GM19239 (cell line): ENCODE measurements at places on chromosomes 1 and 21.
A peak's percentile ranks its signal among the peaks of the same experiment; 100 is the strongest.

DNA sequence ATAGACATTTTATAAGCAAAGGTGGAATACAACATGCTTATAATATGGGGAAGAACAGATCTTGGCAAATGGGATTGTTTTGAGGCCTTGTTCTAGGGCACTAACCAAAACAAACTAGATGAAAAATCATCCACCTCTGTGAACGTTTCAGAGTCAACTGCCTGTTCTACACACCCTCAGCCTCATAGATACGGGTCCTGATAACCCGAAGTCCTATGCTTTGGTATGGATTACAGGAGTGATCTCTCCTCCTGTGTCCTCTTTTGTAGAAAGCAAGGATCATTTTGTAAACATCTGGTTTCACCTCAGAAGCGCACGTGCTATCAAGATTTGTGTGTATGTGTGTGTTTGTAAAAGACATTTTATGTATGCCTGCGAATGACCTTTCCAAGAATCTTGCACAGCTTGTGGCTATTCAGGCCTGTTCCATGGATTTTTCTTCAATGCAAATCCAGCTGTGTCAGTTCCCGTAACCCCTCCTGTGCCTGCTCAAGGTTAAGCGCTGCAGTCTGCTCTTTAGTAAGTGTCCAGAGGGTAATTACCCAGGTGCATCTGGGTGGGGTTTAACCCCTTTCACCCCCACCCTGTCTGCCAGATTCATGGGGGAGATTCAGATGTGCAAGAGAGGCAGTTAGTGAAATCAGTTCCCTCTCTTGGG is 132.4 kb downstream of the ROR1 start:
- DNase-seq = no peak

DNA sequence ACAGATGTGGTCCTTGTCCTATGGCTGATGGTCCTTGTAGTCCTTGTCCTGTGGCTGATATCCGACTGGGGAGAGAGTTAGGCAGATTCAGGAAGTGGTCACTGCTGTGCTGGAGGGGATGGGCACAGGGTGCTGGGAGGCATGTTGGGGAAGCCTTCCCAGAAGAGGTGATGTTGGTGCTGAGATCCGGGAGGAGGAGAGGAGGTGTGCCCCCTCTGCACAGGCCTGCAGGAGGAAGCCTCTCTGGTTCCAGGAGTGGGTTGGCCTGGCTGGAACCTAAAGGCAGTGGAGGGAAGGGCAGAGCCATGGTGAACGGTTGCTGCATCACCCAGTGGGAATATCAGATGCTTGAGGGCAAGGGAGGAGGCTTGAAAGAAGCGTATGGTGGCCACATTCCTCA is 14.7 kb downstream of the COQ8A start:
- no peak for DNase-seq

DNA sequence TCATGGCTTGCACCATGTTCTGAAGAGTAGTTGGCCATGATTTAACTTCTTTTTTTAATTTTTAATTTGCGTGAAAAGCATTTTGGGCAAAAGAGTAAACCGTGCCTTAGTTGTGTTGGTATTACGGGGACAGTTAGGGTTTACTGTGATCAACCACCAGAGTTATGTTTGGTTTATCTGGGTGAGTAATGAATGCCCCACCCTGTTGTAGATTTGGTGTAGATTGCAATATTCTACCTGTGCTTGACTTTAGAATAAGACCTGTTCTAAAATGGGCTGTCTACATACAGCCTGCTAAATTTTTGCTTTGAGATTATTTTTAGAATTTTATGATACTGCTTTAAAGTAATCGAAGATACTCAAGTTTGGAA is 1.4 kb downstream of the USP25 start:
- DNase-seq = no peak

- no peak for DNase-seq
Measured at GRCh38 chr1:223712850-223713474, 623 bp downstream of the CAPN2 start.

DNA sequence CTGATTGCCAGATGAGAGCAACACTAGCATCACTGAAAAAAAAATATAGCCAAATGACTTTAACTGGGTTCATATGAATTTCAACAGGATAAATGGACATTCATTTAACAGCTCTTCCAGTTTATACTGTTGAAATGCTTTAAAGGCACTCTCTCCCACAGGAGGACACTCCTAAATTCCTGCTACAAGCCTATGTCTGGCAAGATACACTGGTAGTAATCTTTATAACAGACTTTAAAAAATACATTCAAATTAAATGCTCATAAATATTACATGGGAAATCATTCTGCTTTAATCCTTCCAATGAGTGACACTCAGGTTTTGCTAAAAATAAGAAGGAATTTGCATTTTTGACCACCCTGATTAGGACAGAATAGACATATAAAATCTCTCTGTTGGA is 526.7 kb upstream of the ADAMTS5 start:
- no peak for DNase-seq

DNA sequence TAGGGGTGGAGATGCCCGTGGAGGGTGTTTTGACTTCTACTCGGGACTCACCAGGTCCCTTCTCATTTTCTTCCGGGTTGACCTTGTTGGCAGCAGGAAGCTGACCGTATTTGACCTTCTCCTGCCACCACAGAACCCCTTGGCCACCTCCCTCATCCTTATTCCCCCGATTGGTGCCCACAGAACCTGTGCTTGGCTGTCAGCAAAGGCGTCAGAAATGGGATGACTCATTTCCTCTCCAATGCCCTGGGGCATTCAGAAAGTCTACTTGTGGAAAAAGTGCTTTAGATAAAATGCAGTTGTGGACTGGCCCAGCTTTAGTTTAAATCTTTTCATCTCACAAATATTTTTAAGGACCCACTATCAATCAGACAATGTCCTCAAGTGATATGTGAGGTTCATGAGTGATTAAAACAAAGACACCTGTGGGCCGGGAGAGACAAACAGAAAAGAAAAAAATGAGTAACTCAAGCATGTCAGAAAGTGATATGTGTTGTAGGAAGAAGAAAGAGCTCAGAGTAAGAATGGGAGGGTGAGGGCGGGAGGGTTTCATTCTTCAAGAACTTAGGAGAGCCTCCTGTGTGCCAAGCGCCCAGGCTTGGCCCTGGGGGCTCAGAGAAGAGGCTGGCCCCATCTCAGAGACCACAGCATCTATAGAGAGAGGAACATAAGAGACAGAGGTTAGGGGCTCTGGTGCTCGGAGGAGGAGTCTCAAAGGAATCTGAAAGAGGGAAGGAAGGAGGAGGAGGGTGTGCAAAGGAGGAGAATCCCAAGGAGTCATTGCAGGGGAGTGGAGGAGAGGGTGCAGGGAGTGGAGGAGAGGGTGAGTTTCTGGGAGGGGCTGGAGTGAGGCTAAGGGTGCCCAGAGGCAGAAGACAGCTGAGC is 221.6 kb upstream of the VAMP3 start:
- DNase-seq = no peak

- no peak for DNase-seq
Measured at GRCh38 chr1:163668472-163668871, 346.7 kb downstream of the NUF2 start.

DNA sequence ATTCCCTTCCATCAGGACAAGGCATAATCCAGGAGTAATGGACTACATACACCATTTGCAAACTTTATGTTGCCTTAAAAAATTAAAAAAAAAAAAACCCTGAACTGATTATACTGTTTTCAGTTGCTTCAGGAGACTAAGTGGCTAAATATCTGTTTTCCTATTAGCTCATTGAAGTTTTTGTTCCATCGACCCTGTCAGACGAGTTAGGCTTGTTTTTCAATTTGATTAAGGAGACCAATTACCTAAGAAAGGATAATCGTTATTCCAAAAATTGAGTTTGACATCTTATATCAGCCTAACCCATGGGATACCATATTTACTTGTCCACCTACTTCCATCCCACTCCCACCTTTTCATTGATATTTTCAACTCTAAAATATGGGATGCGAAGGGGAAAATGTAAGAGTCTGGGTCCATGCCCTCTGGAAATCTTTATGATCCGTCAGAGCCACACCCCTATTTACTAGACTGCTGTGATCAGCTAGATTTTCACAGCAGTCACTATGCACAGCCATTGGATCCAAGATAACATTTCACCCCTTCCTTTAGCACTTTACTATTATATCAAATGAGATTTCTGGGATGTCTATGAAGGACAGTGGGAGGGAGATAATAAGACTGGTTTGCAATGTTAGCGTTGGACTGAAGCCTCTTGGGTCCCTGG is 41.0 kb downstream of the IL12RB2 start:
- no peak for DNase-seq

DNA sequence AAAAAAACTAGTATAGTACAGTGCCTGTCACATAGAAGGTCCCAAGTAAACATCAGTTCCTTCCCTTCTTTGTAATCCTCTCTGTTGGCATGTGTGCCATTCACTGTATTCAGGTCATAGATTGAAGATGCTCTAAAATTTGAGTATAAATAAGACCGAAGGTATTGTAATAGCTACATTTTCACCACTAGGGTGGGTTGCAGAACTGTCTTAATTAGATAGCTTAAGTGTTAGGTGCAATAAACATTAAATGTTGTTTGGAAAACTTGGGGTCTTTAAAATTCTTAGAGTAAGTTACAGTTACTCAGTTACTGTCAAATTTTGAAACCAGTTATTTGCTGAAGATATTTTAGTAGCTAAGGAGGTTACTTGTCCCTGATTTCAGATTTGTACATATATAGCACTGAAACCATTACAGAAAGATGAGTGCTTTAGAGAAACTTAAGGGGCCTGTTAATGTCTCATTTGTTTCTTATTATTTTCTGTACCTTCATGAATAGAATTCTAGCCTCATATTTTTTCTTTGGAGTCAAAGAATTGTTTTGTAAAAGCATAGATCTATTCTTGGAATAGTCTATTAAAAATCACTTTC is 24.3 kb downstream of the PER3 start:
- no peak for DNase-seq

GRCh38 chr1:46817814-46818213 is 19.0 kb downstream of the CYP4B1 start:
- no peak for DNase-seq

- DNase-seq = no peak
Measured at GRCh38 chr1:236702791-236703394, 16.6 kb downstream of the ACTN2 start.

GRCh38 chr1:58047265-58047858 is 499.2 kb downstream of the OMA1 start:
- peak; percentile 24 for DNase-seq

DNA sequence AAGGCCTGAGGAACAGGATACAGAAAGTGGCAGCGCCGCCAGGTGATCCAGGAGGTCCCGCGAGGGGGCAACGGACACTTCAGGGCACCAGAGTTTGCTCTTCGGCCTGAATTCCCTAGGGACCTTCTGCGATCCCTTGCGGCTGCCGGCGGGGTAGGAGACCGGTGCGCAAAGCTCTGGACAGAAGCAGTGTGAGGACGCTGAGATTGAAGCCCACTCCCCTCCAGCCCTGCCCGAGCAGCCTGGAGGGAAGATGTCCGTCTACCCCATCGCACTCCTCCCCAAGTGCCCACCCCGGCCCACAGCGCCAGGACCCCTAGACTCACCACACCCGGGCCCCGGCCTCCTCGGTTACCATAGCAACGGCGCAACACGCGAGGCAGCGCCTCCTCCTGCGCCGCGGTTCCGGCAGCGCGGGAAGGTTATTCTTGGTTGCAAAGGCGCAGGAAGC is at the start of gene ANKRD45:
ANKRD45 (minus strand) TSS at position 361 of the 451 bp plus-strand sequence. CDS start 10,433 bp downstream, outside the sequence.
- no peak for DNase-seq

DNA sequence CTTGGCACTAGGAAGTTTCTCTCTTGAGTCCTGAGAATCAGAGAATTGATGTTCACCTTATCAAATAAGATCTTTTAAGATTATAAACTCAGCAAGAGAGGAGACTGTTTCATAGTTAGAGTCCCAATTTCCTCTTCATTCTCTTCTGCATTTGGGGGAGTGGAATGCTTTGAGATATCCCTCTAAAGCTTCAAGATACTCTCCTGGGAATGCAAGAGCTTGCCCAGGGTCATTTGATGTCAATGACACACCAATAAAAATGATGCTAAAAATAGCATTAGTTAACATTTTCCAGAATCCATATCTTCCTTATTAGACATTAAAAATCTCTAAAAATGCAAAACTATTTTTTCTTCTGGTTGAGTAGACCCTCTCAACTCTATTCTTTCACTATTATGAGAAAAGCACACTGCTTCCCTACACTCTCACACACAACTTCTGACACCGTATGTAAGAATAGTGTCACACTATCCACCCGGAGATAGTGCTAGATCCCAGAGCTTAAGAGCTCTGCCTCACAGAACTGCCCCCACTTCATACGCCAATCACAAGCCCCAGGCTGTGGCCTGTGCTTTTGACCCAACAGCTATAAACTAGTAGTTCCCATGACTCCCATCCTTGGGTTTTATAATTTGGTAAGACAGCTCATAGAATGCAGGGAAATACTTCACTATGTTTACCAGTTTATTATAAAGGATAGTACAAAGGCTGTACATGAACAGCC is 399.9 kb upstream of the RUNX1 start:
- DNase-seq = no peak

DNA sequence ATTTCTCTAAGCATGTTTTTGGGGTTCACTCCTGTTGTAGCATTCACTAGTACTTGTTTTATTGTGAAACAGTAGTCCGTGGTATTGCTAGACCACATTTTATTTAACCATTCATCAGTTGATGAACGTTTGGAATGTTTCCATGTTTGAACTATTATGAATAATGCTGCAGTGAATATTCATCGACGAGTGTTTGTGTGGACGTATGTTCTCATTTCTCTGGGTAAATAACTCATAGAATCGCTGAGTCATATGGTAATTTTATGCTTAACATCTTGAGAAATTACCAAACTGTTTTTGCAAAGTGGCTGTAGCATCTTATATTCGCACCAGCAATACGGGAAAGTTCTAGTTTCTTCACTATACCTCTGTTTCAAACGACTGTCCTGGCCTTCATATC is 28.0 kb upstream of the KAZN start:
- DNase-seq = no peak

DNA sequence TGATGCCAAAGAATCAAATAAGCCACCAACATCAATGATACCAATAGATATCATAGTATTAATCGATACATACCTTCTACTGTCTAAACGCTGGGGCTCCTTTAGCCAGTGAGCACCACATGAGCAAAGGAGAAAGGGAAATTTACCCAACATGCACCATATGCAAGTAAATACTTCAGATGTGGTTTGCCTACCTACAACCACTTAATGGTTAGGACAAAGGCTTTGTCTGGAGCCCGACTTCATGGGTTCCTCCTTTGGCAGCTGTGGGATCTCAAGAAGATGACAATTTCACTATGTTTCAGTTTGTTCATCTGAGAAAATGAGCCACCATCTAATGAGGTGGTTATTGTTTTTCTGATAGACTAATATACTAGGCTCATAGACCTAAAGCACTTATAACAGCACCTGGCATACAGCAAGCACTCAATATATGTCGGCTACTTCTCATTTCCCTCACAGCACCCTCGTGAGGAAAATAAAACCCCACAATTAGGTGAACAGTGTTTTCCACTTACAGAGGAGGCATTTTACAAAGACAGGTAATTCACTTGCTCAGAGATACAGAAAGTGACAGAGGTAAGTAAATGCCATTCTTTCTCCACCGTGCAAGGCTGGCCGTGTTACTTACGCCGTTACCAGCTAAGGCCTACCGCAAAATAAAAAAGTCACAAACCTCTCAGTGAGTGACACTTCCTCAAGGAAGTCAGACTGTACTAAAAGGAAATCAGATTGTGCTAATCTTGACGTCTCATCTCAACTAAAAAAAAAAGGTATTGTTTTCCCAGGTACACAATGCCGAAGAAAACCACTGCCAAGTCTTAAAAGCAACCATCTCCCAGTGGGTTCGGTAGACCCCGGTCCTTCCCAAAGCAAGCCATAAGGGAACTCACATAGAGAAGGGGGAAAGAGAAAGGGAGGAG is 1.6 kb downstream of the TTC13 start:
- no peak for DNase-seq
